Esophagus squamous epithelium (tissue), 5 donors: ENCODE measurements at places on chromosomes 11 and 22.

DNA sequence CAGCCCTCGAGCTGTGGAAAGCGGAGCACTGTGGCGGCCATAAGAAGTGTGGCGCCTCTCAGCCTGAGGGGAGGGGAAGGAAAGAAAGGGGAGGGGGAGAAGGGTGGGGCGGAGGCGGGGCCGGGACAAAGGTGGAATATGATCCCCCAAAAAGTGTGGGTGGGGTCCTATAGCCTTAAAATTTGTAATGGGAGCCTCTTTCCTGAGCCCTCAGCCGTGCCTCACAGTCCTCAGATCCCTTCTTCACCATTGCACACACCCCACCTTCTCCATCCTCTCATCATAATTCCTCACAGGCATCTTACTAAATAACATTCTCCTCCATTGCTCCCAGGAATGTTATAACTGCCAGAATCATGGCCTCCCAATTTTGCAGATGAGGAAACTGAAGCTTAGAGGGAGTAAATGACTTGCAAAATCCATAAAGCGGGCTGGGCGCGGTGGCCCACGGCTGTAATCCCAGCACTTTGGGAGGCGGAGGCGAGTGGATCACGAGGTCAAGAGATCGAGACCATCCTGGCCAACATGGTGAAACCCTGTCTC lies 600 bp upstream of the RAB6A start:
- DNase-seq = no peak

GRCh38 chr11:859394-860131 lies 16.9 kb downstream of the TSPAN4 start:
- no peak for DNase-seq

GRCh38 chr22:47340851-47341436 lies 578.5 kb downstream of the TBC1D22A start:
- no peak for DNase-seq

DNA sequence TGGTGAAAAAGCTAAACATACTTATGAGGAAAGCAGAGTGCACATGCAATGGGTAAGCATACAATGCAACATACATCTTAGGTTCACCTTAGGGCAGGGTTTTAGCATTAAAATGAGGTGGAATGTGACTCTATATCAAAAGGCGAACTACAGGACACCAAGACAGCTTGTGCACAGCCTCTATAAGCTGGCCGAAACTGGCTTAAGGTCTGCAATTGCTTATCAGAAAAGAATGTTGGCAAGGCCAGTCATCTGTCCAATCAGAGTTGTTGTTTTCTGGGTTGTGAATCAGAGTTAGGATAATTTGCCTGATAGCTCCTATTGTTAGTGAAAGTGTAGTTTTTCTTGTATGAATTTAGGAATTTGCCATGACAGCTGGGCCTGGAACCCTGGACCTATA lies 76.5 kb downstream of the LRRC4C start:
- DNase-seq = no peak

- no peak for DNase-seq
Observed at GRCh38 chr11:90373971-90374370, 151.1 kb upstream of the CHORDC1 start.

- DNase-seq = no peak
Observed at GRCh38 chr11:103832762-103833161, 203.7 kb upstream of the DDI1 start.

- no peak for DNase-seq
Observed at GRCh38 chr22:45268958-45269844, 15.5 kb upstream of the UPK3A start.

DNA sequence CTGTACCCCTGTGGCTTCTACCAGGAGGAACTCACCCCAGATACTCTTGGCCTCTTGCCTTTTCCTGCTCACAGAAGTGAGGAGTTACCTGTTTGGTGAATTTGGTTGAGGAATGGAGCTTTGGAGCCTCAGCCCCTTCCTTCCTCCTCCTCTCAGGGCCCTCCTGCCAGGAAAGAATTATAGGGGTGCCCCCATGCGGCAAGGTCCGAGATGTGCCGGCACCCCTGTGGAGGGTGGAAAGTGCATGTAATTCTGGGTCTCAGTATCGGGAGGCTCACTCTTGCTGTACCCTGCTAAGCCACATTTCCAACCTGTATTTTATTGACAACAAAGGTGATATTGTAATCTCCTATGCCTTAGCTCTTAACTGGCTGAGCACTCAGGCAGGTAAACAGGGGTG lies 13.7 kb upstream of the IGSF22 start:
- DNase-seq = no peak

GRCh38 chr11:66976028-66976467 lies 944 bp downstream of the C11orf86 start:
- DNase-seq = no peak

GRCh38 chr11:47577460-47578041 lies 1.2 kb downstream of the KBTBD4 start:
- no peak for DNase-seq

DNA sequence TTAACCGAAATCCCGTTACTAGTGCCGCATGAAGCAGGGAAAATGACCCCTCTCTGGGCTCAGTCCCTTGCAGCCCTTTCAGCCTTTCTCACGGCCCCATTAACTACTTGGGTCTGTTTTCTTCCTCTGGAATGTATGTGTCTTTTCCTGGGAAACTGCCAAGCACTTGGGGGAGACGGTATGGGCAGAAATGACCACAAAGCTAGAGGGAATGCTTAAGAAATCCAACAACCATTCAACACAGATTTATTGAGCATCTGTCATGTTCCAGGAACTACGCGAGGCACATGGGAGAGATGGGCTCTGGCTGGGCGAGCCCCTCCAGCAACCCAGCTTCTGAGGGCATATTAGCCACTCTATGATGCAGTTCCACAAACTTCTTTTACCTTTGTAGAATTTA lies 462.6 kb downstream of the BUD13 start:
- no peak for DNase-seq

DNA sequence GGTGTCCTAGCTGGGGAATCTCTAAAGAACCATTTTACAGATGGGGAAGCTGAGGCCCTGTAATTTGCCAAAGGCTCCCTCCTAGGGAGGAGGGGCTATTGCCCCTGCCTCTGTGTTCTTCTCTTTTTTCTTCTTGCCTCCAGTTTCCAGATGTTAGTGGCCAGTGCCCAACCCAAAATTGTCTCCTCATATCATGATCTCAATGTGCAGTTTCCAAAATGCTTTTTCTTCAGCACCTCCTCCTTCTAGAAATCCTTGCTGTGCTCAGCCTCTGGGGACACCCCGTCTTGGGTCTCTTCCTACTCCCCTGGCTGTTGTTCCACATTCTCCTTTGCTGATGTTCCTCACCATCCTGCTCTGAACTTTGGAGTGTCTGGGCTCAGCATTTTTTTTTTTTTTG lies 9.5 kb upstream of the CHRM1 start:
- DNase-seq = no peak

DNA sequence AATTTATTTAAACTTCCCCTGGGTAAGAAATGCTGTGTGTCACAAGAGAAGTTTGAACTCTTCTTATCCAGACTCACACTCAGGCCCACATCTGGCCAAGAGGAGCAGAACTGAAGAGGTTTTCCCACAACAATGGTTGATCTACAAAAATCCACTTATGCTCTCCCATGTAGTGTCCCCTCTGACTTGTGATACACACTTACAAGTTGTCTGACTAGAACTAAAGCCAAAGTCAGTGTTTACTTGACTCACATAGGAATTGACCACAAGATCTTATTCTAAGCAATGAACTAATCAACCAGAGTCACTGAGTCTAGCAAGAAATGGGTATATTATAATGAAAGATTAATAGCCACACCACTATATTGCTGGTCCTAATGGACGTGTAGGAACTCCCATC lies 133.0 kb downstream of the ATG16L2 start:
- no peak for DNase-seq

DNA sequence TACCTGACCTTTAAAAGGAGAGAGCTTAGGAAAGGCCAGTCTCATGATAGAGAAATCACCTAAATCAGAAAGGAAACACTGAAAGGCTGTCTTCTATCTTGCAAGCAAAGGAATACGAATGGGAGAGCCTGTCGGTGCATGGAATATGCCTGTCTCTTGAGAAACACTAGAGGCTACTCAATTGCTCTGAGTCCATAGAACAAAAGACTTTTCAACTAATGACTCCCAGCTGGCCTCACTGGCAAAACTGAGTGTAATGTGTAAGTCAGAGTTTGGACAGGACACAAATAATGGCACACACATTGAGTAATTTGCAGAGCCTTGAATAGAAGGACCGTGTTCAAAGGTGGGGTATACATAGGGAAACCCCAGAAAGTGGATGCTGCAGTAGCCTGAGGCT lies 171.0 kb upstream of the ARHGAP20 start:
- no peak for DNase-seq
